ENCODE measurements at places on chromosomes 6 and 20.

GRCh38 chr6:31466466-31466865, 31.5 kb upstream of the MICB start:
- DNase-seq = no peak

DNA sequence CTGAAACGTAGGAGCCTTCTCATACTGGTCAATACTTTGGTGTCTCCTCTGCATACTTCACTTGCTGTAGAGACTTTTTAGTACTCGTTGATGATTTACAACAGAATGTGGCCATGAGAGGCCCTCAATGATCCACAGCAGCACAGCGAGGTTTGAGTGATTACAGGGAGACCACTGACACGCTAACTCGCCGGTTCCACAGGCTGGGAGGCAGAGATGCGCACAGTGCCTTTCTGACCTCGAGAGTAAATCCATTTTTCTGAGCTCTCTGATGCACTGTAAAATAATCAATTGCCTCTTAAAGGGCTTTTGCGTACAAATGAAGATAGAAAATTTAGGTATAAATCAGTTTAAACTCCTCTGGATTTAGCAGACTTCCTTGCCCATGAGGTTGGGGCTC, 56.2 kb upstream of the TBC1D7 start:
- DNase-seq = no peak

DNA sequence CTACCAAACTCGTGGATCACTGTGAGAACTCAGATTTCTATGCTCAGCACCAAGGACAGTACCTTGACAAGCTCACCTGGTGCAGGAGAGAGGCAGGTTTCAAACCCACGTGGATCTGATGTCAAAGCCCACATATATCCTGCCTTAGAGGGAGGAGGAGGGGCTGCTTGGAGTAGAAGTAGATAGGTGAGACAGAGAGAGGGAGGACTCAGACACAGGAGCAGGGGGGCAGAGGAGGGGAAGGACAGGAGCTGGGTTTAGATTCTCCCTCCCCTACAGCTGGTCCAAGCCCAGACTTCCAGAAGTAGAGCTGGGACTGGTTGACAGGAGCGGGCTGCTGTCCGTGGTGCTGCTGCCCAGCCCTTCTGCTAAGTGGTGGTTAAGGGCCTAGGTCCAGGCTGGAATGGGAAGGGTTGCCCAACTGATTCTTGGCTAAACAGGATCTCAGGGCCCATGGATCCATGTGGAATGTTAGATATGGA, 77.5 kb downstream of the CDH22 start:
- DNase-seq = no peak

- DNase-seq = no peak
Measured at GRCh38 chr6:157592541-157592940, 211.6 kb downstream of the ZDHHC14 start.

GRCh38 chr6:36546308-36546919, 865 bp downstream of the STK38 start:
- peak; percentile 38 for DNase-seq

GRCh38 chr6:319177-320131, 27.2 kb downstream of the DUSP22 start:
- DNase-seq = peak; percentile 28

DNA sequence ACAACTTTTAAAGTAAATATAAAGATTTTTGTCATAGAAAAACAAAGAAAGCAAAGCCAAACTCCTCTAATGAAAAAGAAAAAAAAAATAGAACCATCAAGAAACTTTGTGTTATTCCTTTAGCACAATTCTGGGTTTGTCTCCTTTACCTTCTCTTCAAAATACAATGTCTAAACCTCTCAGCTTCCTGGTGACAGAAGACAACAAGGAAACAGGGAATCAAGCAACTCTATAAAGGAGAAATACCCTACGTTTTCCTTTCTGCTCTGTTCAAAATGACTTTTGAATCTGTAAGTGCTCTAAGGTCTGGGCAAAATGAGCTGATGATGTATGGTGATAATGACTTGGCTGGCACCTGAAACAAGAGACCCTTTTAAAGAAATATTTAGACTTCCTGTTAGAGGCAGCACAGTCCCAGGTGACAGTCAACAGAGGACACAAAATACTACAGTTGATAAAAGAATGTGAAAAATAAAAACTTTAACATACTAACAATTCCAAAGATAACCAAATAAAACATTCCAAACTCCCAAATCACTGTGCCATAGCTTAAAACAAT, 101.4 kb downstream of the PRDM1 start:
- no peak for DNase-seq

- no peak for DNase-seq
Measured at GRCh38 chr20:48614593-48615274, 213.1 kb downstream of the PREX1 start.

DNA sequence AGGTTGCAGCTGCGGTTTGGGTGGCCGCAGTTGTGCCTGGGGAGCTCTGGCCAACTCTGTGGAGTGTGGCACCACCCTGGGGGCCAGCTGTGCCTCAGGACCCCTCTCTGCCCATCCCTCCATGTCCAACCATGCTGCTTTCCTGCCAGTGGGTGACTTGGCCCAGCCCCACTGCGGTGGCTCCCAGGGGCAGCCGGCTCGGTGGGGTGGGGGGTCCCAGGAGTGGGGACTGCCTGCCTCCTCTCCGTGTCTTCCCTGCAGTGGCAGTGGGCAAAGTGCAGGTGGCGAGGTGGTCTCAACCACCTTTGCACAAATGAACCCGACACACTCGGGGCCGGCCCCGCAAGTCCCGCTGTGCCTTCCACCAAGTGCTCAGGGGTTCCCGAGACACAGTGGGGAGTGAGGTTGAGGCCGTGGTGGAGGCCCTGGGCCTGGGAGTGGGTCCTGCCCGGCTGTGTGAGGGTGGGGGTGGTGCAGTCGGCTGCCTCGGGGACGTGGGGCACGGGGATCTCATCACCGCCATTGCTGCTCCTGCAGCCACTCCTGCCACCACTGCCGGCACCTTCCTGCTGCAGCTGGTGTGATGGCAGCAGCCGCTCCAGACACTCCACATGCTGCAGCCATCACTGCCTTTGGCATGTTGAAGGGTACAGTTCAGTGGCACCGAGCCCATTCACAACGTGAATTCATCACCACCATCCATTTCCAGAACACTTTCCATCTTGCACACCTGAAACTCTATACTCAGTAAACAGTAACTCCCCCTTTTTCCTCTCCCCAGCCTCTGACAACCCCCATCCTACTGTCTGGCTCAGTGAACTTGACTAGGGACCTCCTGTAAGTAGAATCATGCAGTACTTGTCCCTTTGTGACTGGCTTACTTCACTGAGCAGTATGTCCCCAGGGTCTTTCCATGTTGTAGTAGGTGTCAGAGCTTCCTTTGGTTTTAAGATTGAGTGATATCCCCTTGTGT, 10.7 kb upstream of the SLCO4A1 start:
- no peak for DNase-seq

GRCh38 chr20:1958426-1958825, 35.4 kb downstream of the PDYN start:
- DNase-seq = no peak

DNA sequence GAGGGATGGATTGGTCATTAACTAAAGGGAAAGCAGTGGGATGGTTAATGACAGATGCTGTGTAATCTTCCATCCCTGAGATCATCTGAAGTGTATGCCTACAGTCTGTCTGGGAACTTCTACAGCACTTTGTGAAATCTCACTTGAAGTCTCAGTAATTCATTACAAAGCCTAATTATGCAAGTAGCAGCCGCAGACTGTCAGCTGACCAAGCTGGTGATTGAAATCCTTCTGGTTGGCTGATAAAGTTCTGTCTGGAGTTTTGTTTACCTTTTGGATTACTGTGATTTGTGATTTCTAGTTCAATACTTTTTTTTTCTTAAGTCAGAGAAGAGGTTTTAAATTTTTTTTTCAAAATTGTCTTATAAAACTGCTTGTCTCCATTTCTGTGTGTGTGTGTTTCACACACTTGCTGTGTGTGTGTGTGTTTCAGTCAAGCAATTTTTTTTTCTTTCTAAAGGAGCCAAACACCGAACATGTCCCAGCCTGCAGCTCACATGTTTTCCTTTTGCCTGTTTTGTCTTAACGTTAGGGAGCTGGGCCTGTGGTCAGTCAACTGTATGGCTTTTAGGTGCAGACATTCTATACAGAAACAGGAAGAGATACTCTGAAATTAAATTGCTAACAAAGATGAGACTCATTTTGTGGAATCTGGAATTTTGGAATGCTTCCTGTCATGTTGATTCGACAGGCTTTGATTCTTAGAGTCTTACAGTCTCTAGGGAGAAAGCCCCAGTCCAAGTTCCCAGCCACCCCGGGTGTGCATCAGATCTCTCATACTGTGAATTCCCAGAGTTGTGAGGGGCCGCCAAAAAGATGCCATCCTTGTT, 28.5 kb upstream of the ADGRF4 start:
- DNase-seq = no peak

GRCh38 chr6:3323148-3323547, 64.4 kb downstream of the PSMG4 start:
- no peak for DNase-seq

- no peak for DNase-seq
Measured at GRCh38 chr6:149890629-149891045, 7.3 kb downstream of the RAET1E start.

- DNase-seq = no peak
Measured at GRCh38 chr20:4067600-4068261, 52.4 kb upstream of the RNF24 start.

DNA sequence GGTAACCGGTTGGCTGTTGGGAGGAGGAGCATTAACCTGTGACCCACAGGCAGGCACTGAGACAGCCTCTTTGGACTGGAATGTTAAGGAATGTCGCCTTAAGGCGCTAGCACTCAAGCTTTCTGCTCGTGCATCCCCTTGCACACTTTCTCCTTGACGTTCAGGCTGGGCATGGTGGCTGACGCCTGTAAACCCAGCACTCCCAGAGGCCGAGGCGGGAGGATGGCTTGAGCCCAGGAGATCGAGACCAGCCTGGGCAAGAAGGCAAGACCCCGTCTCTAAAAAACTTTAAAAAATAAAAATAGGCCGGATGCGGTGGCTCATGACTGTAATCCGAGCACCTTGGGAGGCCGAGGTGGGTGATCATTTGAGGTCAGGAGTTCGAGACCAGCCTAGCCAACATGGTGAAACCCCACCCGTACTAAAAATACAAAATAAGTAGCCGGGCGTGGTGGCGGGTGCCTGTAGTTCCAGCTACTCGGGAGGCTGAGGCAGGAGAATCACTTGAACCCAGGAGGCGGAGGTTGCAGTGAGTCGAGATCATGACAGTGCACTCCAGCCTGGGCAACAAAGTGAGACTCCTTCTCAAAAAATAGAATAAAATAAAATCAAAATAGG, 1.9 kb upstream of the GID8 start:
- no peak for DNase-seq

GRCh38 chr6:148814082-148814790, 67.4 kb downstream of the UST start:
- no peak for DNase-seq

- DNase-seq = no peak
Measured at GRCh38 chr6:12148317-12148801, 136.2 kb downstream of the HIVEP1 start.

GRCh38 chr6:33183071-33183683, 9.1 kb downstream of the COL11A2 start:
- no peak for DNase-seq

DNA sequence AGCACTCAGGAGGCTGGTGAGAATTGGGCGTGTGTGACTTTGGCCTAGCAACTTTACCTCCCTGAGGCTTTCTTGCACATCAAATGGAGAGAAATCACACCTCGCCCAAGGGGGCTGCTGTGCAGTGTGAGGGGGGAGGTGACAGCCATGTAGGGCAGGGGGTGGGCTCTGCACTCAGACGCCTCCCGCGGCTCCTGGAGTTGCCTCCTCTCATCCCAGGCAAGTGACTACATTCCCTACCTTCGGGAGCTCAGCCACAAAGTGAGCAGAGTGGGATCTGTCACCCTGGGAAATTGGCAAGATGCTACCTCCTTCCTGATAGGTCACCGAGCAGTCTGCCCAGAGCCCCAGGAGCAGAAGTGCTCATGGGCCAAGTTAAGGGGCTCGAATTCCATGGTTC, 56.0 kb downstream of the GCNT2 start:
- no peak for DNase-seq

DNA sequence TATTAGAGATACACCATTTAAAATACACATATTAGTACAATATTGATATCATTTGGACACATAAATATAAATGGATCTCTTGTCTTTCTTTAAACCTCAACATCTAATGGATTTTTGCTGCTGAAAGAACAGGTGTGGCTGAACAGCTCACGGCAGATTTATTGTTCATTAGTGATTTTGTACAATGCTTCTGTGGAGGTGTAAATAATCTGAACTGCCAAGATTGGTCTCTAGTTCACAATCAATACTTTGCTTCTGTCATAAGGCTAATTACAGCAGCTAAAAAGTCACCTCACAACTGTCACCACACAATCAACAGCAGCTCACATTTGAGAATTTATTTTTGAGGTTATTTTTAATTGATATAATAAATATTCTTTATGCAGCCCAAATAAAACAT, 162.0 kb upstream of the SIM1 start:
- DNase-seq = no peak

GRCh38 chr6:33723371-33724085, 12.0 kb upstream of the UQCC2 start:
- DNase-seq = no peak

DNA sequence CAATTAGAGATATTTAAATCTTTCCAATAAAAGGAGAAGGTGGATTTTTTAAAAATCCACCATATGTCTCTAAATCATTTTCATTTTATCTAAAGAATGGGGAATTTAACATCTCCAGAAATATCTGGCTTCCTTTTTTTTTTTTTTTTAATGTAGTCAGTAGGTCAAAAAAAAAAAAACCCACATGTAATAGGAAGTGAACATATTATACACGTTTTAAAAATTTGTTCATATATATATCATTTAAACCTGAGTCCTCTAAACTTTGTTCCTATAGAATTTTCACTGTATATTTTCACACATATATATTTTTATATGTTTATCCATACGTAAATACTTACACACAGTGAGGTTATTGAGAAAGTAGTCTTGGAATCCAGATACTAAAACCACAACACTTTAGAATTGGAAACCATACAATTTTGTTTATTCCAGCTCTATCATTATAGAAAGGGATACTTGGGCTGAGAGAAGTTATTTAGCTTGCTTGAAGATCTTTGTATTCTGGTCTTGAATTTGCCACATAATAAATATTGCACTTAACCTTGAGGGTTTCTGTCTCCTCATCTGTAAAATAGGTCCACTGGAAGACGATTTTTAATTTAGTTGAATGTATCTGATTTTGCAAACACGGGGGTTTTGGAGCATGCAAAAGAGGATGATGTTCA, 62.1 kb upstream of the ZNF217 start:
- DNase-seq = no peak

- peak; percentile 40 for DNase-seq
Measured at GRCh38 chr6:158207422-158207788, 39.3 kb downstream of the GTF2H5 start.

GRCh38 chr20:23403751-23404150, 17.5 kb downstream of the NAPB start:
- no peak for DNase-seq

GRCh38 chr20:38715646-38716045, 8.6 kb upstream of the SLC32A1 start:
- DNase-seq = no peak

DNA sequence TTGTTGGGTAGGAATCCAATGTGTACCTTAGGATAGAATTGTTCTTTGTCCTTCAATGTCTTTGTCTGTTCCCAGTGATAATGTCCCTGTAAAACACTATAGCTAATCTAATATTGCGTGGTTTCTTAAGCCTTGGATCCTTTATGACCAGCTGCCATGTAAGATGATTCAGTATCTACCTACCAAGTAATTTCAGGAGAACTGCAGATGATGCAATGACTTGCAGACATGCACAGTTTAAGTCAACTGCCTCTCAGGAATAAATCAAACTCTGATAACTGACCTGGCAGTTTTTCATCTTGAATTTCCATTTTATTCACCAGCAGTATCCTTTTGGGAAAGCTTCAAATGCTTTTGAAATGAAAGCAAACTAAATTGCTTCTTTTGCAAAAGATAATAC, 157.8 kb downstream of the TPBG start:
- no peak for DNase-seq

- no peak for DNase-seq
Measured at GRCh38 chr6:131116755-131117360, 18.4 kb upstream of the AKAP7 start.
